Activated naive CD4-positive, alpha-beta T cell treated with anti-CD3 and anti-CD28 coated beads, Interleukin-2, amount 50 U/mL, for 16 hours (primary cell): ENCODE measurements at places on chromosomes 12 and 14.
A peak's percentile ranks its signal among the peaks of the same experiment; 100 is the strongest.

DNA sequence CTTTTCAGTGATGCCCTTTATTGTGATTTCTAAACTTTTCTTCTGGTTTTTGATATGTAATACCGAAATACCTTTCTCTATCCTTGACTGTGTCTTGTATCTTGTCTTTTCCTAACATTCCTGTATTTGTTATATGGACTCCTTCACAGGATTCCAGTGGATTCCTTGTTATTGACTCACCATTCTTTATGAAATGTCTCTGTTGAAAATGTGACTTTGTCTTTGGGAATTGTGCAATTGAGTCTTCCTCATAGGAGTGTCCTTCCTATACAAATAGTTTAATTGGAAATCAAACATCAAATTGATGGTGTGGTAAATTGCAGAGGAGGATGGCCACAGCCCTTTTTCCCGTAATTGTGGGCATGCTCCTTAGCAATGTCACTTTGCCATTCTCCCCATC is 296.6 kb upstream of the KITLG start:
- DNase-seq: no peak

DNA sequence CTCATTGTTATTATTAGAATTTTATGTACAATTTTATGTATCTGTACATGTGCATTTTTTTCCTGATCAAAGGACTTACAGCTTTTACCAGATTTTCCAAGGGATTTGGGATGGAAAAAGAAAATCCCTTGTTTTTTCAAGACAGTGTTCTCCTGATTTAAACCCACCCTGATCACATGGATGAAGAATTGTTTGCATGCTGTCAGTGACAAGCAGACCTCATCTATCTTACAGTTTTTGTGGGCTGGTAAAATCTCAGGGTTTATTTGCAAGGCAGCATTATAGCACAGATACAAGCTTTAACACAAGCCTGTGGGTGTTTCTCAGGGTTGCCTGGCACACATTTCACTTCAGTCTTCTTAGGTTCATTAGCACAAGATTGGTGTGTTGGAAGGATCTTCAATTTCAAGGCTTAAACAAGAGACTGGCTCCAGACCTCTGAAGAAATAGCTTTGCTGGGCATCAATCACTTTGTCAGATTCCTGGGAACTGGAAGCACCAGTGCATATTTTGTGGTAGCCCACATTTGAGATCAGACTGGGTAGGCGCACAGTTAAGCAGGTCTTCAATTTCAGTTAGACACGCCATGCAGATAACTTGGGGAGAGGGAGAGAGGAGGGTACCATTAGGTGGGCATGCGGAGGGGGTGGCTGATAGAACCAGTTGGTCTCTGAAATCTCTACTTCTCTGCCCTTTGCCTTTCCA is 118.0 kb downstream of the TBX5 start:
- DNase-seq: no peak

- no peak for DNase-seq
Measured at GRCh38 chr14:39268393-39268792, 34.7 kb downstream of the MIA2 start.

DNA sequence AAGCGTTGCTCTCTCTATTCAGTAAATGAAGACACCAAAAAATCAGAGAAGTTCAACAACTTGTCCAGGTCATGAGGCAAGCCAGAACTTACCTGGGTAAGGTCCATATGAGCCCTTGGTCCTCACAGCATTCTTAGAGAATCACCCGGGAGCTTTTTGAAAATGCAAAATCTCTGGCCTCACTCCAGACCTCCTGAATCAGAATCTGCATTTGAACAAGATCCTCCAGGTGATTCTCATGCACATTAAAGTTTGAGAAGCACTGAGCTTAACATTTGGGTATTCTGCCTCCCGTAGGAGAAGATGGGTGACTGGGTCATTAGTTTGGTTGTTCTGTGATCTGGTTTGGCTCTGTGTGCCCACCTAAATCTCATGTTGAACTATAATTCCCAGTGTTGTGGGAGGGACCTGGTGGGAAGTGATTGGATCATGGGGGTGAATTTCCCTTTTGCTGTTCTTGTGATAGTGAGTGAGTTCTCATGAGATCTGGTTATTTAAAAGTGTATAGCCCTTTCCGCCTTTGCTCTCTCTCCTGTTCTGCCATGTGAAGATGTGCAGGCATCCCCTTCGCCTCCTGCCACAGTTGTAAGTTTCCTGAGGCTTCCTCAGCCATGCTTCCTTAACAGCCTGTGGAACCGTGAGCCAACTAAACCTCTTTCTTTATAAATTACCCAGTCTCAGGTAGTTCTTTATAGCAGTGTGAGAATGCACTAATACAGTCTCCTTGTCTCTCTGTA is 221.2 kb downstream of the RAD51B start:
- DNase-seq: no peak

DNA sequence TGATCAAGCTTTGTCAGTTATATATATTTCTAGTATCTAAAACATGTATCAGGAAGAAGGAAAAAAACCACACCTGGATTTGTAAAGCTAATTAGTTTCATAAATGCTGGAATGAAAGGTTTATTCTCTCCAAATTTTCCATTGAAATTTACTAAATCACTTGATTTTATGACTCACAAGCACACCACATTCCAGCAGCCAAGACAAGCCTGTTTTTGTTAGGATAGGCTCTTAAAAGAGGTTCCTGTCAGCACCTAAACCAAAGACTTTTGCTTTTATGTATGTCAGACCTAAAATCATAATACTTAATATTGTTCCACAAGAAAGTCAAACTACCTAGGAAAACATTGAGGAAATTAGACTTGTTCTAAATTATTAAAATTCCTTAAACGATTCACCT is 85.3 kb upstream of the PAWR start:
- DNase-seq: no peak

DNA sequence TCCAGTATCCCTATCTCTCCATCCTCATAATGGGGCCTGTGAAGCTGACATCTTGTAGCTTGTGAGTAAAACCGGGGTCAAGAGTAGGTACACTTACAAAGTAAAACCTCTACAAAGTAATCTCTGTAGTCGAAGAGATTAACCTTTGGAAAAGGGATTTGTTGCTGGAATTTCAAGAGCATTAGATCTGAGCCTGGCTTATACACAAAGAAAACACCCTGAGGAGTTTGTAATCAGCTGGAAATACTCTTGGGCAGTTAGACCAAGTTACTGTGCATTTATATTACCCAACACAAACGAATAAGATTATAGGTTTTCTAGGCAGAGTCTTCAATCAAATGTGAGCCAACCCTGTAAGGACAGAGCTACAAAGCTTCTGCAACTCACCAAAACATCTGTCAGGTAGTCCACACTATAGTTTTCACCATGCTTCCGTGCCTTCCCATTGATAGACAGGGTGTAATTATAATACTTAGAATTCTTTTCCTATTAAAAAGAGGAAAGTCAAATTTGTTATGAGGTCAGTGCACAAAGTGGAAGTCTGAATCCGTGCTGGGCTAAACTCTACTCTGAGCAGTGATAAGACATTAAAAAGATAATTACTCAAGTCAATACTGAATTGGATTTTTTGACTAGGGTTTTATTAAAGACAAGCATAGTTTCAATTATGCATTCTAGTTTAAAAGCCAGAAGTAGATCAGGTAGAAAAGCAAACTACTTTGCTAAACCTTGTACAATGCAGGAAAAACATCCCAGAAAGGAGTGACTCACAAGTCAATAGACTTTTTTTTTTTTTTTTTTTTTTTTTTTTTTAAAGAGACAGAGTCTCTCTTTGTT is 14.6 kb downstream of the GNS start:
- DNase-seq: no peak

DNA sequence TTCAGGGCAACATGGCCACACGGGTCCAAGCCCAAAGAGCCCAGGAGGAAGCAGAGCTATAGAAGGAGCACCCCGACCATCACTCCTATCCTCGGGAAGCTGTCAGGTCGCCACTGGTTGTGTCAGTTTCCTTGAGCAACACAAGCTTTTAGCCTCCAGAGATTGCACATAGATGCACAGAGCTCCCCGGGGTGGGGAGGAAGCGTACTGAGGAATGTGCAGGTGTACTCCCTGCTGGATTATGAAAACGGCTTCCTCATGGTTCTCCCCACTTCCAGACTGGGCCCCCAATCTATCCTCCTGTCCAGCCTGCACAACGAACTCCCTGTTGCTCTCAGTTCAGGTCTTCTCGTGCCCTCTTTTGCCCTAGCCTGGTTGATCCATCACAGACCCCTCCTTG is 30.3 kb upstream of the IRF2BPL start:
- no peak for DNase-seq

DNA sequence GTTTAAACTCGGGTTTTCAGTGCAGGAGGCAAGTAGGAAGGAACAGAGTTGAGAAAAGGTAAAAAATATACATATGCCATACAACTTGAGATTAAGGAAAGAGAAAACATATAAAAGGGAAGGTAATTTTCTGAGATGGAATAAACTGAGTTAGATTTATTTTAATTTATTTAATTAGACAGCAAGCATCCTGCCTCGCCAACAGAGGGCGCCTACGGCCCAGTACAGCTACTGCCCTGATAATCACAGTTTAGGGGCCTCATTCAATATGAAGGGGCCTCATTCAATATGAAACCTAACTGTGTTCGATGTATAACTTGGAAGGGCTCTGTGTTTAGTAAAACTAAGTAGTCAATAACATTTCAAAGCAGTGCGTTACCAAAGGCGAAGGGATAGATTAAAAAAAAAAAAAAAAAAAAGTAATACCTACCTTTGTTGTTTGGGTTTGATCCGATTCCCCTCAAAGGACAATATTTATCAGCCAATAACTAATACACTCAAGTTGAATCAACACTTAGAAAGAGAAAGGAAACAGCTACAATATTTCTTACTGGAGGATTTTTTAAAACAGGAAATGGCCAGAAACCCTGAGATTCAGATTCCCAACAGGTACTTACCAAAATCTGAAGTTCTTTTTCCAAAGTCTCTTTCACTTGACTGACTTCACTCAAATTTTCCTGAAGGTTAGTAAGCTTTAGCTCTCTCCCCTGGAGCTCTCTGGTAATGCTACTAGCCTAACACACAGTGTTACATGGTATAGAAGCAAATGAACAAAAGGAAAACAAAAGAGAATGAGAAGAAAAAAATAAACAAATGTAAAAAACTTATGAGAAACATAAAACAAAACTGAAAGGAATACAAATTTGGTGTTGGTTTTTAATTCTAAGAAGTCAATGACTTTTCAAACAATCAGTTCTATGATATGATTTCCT is 70.0 kb upstream of the VPS33A start:
- peak; percentile 54 for DNase-seq

- no peak for DNase-seq
Measured at GRCh38 chr12:79634957-79635471, 55.8 kb downstream of the PAWR start.

- DNase-seq: no peak
Measured at GRCh38 chr12:124898923-124899294, 15.5 kb downstream of the UBC start.

- no peak for DNase-seq
Measured at GRCh38 chr12:97924122-97924521, 461.5 kb downstream of the RMST start.

- DNase-seq: no peak
Measured at GRCh38 chr14:37047226-37047625, 125.2 kb downstream of the SLC25A21 start.

DNA sequence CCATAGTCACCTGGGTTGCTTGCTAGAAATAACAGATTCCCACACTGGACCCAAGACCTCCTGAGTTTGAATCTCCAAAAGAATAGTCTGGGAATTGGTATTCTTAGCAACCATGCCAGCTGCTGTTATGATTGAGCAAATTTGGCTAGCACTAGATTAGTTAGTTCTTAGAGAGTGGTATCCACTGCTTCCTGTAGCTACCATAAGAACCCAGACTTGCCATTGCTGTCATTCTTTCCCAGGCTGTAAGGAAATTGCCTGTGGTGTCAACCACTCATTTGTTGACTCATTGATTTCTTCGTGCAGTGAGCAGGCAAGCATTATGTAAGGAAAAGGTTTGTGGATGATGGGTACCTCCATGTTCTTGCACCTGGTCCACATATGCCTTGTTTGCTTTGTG is 201.8 kb upstream of the RGS6 start:
- DNase-seq: no peak

- DNase-seq: no peak
Measured at GRCh38 chr12:48104531-48104930, 1.3 kb downstream of the SENP1 start.

GRCh38 chr14:21257394-21257909 is 11.8 kb downstream of the HNRNPC start:
- DNase-seq: no peak

DNA sequence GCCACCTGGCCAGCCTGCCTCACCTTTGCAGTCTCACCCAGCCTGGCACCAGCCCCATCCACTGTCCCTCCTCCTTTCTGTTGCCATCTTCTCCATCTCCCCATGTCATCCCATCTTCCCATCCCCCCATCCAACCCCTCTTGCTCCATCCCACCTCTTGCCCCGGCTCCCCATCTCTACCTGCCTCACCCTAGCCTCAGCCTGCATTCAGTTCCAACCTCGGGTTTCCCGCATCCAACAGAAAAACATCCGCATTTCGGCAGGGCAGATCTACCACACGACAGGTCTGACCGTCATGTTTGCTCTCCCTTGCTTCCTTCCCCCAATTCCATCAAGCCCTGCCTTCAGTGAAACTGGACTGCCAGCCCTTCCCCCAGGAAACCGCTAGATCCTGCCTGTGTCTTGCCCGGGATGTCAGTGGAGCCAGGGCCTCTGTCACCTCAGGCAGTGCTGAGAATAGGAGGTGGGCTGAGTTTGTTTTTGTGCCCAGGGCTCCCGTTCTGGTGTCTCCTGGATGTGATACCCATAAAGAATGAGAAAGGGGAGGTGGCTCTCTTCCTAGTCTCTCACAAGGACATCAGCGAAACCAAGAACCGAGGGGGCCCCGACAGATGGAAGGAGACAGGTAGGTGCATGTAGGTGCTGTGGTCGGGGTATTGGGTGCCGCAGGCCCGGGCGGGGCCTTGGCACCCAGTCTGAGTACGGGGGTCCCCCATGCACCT is 2.5 kb downstream of the KCNH3 start:
- no peak for DNase-seq

DNA sequence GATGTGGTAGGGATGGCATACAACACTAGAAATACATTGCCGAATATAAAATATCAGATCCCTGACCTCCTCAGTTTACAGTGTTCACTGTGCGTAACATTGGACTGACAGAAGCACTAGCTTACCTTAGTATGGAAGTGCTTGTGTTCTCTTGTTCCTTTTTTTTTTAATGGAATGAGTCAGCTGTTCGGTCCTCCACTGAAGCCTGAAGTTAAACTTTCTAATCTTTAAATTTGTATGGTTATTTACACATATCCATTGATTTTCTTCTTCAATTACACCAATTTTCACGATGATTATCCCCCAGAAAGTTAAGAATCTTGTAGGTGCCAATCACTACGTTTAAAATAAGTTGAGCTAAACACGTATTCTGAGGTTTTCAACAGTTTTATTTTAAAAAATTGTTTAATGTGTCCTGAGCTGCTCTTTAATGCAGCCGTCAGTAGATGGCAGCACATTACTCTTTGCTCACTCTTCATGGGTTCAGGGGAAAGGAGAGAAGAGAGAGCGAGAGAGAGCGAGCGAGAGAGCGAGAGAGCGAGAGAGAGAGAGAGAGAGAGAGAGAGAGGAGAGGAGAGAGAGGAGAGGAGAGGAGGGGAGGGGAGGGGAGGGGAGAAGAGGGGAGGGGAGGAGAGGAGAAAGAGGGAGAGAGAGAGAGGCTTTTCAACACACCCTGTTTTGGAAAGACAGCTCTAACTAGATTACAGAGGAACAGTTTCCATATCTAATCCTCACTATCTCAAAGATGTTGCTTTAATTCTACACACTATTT is 134.7 kb upstream of the SCAF11 start:
- DNase-seq: peak; percentile 49

GRCh38 chr12:2651068-2651965 is 143.5 kb upstream of the FKBP4 start:
- DNase-seq: no peak

GRCh38 chr14:32043624-32044023 is 33.5 kb upstream of the ARHGAP5 start:
- DNase-seq: no peak

GRCh38 chr14:70642303-70643235 is 853 bp downstream of the TTC9 start:
- peak; percentile 42 for DNase-seq
